ENCODE measurements at places on chromosomes 3 and 15.

DNA sequence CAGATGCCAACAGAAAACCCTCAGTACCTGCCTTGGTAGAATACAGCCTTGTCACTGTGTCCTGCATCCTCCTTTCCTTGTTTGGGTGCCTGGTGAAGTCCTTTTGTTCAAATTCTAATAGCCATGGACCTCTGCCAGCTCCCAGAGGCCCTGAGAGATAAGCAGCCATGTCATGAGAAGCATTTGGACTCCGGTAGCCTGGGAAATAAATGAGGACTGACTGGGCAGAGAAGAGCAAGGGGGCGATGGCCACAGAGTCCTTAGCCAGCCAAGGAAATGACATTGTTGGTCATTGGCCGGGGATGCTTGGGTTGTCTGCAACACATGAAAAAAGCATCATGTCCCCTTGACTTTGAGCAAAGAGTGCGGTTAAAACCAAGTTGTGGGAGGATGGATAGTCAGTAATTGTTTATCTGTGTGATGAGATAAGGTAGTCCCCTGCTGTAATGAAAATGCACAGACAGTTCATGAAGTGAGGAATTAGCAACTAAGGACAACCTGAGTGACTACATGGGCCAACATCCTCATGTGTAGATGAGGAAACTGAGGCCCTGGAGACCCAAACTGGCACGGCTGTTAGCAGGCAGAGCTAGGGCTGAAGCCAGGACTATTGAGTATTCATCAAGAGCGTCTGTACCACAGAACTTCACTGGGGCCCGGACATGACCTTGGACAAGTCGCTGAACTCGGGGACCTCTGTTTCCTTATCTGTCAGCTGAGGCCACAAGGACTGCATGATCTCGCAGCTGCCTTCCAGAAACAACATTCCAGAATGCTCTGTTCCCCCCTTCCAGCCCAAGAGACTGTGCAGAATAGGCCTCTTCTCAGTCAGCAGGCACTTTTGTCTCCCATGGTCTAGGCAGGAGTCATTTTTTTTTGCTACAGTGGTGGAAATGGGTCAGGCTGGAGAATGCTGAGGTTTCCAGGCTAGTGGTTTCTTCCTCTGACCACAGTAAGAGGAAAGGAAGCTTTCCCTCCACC is 90.5 kb upstream of the CTDSPL start:
- DNase-seq: peak; percentile 62

DNA sequence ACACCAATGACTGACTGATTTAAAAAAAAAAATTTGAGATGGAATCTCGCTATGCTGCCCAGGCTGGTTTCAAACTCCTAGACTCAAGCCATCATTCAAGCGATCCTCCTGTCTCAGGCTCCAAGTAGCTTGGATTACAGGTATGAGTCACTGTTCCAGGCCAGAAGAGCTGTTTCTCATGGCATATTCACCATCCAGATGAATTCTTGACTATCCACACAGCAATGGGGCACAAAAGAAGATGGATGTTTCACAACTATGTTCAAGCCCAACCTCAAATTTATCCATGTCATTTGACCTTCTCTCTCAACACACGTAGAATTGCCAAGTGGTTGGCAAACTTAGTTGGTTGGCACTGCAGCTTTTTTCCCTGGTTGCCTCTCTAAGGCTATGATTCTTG is 40.6 kb downstream of the PRICKLE2 start:
- no peak for DNase-seq

GRCh38 chr3:44522494-44522933 is 32.5 kb upstream of the ZKSCAN7 start:
- no peak for DNase-seq

DNA sequence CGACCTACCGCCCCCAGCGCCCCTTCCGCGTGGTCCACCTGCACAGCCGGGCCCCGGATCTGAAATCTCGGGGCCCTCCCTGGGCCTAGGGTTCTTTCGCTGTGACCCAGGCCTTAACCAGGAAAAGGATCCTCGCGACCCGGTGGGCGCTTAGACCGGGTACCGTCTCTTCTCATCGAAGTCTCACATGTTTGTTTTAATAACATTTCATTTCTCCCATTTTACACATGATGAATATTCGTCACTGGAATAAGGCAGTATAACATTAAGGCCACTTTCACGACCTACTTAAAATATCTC is 277 bp upstream of the DALRD3 start:
- no peak for DNase-seq
